Activated T-cell treated with anti-CD3 and anti-CD28 coated beads, Interleukin-2, amount 50 U/mL, for 1 hour (primary cell): ENCODE measurements at places on chromosomes 2 and 18.

DNA sequence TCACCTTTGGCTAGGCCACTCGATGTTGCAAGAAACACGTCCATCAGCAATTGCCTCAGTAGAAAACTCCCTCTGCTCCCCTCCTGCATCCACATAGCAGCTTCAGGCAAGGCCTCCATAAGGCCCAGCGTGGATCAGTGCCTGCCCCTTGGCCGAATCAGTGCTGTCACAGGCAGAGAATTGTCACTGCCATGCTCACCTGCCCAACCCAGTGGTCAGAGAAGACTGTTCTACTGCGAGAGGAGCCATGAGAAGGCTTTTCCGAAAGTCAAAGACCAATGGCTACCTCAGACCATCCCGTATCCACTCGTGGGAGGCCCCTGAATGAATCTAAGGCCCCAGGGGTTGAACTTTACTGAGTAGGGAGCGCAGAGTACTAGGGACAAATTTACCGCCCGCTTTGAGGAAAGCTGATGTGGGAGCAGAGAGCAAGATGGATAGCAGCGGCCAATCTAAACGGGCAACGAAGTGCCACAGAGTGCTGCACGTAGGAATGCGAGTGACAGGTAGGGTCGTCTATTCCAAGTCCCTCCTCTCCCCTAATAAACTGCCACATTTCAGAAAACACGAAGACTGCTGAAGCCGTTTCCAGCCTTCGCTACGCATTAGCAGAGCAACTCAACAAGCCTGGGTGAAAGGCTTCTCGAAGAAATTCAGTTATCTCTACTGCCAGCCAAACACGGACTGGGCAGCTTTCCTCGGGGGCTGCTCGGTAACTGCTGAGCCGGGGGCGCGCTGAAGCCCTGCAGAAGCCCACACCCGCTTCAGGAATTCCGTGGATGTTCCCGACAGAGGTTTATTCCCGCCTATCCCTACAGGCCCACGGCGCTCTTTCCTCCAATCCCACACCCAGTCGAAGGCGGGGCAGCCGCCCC lies 968 bp upstream of the RALBP1 start:
- DNase-seq, result peak; percentile 17

DNA sequence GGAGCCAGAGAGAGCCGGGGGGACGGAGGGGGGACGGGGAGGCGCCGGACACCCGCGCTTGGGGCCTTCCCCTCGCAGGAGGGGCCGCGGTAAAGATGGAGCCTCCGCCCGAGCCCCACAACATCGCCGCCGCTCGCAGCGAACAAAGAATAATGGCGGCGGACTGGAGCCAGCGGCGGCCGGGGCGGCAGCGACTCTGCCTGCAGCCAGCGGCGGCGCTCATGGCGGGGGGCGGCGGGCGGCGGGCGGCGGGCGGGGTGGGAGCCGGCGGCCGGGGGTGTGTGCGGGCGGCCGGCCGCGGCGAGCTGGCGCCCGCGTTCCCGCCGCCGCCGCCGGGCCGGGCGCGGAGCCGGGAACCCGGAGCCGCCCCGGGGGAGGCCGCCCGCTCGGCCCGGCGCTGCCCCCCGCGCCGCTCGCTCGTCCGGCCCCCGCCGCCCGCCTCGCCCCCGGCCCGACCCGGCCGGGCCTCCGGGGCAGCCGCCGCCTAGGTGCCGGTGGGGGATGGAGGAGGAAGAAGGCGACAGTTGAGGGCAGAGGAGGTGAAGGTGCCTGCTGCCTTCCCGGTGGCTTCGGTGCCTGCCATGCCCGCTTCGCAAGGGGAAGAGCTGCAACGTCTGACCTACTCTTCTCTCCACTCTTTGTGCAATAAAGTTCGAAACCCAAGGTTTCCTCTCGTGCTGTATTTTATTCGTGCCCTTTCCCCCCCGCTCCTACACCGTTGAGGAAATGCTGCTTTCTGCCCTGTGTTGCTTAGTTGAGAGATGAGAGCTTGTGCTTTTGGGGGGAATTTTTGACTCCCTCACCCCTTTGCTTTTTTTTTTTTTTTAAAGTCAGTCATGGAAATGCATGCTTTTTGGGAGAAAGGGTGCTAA lies 634 bp downstream of the CREB1 start:
- peak; percentile 70 for DNase-seq

DNA sequence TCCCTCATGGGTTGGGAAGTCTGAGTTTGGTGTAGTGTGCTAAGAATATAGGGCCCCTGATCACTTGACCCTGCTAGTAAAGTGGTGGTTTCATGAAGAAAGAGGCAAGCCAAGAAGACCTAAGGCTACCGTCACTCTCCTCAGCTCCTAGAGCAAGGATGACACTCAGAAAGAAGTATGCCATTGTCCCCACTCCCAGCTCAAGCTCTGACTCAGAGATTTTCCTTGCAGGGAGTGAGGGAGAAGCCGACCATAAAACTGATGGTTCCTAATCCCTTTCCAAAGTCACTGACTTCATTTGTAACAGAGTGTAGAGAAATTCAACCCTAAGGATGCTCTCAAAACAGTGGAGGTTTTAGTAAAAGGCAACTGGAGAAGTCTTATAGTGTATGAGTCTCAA lies 80.9 kb downstream of the ICA1L start:
- DNase-seq, result no peak

DNA sequence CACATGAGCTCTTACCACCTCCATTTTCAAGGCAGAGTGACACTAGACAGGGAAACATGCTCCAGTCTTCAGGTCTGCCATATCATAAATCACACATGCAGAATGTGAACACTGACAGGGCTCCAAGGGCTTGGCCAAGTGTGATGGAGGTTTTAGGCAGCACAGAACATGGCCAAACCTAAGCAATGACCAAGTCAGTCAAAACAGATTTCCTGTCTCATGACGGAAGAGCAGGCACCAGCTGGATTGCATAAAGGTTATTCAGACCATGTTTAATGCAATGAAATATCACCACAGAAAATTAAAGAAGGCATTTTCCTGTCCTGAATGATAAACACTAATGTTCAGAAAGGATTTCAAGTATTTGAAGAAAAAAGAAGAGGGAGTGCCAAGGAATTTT lies 72.5 kb downstream of the SUMO1 start:
- no peak for DNase-seq

DNA sequence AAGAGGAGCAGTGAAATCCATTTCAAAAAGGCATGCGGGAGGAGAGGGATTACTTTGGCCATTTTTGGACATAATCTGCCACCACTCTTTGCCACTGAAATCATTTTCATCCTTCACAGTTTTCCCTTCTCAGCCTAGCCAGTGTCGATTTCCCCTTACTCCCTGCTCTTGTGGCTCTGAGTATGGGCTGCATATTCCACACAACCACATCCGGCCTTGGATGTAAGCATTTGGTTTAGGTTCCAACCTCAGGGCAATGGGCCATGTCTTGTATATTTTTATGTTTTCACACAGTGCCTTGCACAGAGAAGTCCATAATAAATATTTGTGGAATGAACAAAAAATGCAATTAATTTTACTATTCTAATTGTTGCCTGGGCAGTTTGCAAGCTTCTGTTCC lies 7.7 kb upstream of the SERPINE2 start:
- no peak for DNase-seq

GRCh38 chr2:150847578-150847977 lies 360.1 kb upstream of the RND3 start:
- no peak for DNase-seq

DNA sequence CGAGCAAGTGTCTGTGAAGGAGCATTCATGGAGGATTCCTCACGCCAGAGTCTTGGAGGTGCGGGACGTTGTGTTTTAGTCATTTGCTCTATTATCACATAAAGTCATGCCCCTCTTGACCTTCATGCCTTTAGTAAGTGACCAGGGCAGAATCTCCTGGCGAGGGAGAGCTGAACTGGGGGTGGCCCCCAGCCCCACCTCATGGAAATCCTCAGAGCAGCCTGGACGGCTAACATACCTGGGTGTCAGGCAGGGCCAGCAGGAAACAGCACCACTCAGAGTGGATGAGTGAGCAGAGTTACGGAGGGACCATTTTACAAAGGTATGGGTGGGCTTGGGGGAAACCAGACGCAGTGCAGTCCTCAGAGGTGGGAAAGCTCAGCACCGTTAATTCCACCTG lies 56.1 kb downstream of the MCFD2 start:
- no peak for DNase-seq

- DNase-seq, result no peak
These were observed 194.7 kb downstream of the KLHL29 start for GRCh38 chr2:23579674-23580073.

DNA sequence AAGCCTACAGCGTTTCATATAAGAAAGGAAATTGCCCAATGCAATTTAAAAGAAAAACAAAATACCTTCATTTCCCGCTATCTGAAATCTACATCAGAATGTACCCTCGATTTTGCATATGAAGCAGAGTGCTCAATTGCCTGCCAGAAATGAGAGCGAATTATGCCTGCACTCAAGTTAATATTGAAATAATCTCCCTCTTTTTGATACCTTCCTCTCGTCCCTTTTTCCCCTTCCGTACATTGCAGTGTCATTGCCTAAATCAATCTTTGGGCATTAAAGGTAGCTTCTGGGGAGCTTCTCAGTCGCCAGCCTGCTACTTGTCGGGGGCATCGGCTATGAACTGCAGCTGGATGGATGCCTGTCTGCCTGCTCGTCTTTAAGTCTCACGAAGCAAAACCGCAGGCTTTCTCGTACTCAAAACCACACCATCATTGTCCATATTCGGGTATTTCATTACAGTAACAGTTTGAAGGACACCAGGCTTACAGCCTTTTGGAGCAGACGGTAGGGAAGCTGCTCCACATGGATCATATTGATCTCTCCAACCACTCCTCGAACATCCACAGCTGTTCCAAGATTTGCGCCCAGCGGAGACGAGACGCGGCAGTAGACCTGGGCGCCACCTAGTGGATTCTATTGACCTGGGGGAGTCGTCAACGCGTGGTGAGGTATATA lies 64.0 kb upstream of the HNRNPA3 start:
- peak; percentile 75 for DNase-seq
